ENCODE measurements at places on chromosomes 11 and 22.

DNA sequence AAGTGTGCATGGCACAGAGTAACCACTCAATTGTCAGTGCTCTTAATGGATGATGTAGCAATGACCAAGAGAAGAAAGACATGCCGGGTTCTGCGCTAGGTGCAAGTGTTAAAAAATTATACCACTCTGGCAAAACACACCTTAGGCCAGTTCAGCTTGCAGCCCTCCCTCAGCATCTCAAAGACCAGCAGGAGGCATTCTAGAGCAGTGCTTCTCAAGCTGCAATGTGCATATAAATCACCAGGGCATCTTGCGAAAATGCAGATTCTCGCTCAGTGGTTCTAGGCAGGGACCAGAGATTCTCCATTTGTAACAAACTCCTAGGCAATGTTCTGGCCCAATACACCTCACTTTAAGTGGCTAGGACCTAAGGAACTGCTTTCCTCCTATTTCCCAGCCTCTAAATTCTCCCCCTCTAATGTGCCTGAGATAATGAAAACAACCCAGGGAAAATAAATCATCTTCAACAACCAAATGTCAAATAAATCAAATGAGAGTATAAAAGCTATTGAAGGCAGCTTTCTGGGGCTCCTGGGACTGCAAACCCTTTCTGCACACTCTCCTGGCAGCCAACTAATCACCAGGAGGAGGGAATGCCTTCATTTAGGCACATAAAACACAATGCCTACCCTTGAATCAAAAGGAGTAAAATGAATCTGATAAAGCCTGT is 337.2 kb upstream of the API5 start:
- DNase-seq, result no peak

DNA sequence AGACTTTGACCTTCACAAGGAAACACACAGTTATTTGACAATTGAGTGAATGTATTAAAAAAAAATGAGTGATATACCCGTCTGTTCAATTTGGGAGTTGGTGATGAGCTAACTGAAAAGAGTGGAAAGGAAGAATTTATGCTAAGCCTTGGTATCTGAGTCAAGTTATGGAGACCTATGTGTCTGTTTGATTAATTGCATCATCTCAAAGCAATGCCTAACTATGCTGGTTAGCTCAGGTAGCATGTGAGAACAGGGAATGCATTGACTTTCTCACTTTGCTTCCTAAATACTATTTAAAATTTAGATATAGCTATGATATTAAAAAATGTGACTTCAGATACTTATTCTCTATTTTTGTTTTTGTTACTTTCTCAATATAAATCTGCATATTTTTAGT is 110.5 kb downstream of the DDX10 start:
- no peak for DNase-seq

GRCh38 chr11:3132271-3132781 is 32.8 kb downstream of the OSBPL5 start:
- DNase-seq, result no peak

- DNase-seq, result peak; percentile 72
Observed at GRCh38 chr11:65880844-65881421, 1.3 kb downstream of the CTSW start.

DNA sequence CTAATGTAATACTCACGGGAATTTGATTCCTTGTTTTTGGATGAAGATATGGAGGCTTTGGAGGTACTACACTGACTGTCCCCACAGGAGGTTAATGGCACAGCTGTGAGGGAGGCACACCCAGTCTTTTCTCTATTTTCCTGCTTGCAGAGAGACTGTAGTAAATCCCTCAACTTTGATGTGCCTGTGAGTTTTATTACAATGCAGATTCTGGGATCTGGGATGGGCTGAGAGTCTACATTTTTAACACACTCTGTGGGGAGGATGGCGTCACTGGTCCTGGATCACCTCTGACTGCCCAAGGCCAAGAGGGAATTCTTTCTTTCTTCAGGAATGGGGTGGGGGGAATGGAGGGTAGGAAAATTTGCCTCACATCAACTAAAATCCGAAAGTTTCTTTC is 80.2 kb upstream of the NTM start:
- DNase-seq, result no peak

GRCh38 chr11:1401656-1402221 is 12.0 kb downstream of the BRSK2 start:
- DNase-seq, result peak; percentile 56

- no peak for DNase-seq
Observed at GRCh38 chr11:121670805-121671282, 218.1 kb upstream of the SORL1-AS1 start.

DNA sequence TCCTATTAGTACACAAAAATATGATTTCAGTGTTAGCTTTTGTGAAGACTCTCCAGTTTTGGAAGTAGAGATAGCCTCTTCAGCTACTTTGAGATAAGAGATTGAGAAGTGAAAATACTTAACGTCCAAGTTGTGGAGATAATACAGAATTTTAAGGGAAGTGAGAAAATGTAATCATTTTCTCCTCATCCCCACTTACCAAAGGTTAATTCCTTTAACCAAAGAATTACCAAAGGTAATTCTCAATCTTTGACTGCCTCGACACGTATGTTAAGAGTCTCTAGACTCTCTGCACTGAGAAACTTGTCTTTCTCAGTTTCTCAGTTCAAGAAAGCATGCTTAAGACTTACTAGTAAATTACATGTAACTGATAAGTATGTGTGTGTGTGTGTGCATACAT is 15.3 kb downstream of the C11orf54 start:
- no peak for DNase-seq

DNA sequence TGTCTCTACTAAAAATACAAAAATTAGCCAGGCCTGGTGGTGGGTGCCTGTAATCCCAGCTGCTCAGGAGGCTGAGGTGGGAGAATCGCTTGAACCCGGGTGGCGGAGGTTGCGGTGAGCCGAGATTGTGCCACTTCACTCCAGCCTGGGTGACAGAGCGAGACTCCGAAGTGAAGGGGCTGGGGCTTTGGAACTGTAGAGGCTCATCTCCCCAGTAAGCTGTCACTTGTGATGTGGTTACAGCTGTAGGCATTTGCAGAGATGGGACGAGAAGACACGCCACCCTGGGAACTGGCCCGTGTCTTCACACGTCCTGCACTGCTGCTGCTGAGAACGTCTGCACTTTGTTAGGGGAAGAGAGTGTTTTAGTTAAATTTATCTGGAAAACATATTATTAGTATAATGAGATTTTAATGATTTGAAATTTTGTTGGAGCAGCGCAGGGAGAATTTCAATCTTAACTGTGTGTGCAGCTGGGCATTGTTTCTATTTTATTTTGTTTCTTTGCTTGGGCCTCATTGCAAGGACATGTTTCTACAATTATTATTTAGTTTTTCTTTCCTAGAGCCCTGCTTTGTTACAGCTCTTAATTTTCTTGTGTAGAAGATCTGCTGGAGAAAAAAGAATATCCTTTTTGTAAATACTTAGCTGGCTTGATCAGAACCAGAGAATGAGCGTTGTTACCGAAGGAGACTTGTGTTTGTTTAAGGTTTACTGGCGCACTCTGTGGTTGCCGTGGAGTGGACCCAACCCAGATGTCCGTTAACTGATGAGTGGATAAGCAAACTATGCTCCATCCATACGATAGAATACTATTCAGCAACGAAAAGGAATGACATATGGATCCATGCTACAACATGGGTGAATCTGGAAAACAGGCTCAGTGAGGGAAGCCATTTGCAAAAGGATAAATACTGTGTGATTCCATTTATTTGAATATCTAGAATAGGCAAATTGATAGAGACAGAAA is 18.4 kb downstream of the PARVB start:
- DNase-seq, result no peak

DNA sequence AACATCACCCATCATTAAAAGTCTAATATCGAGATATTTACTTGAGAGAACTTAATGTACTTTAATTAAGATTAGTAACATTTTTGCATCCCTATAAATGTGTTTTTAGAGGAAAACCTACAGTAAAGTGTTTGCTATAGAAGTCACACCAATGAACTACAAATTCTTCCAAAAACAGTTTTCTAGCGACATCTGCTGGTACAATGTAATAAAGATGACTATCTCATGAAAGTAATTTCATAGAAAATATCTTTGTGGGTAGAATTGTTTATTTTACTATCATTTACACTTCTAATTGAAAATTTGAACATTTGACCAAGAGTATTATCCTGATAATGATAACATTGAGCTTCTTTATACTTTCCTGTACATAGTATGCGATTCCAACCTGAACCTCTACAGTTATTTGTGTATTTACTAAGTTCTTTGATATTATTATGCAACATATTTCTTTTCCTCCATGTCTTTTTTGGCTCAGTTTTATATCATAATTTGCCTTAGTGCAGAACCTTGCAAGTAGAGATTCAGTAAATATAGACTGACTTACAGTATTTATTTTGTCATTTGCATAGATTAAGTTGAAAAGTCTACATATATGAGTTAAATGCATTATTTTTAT is 252.7 kb downstream of the TMEM135 start:
- DNase-seq, result no peak

DNA sequence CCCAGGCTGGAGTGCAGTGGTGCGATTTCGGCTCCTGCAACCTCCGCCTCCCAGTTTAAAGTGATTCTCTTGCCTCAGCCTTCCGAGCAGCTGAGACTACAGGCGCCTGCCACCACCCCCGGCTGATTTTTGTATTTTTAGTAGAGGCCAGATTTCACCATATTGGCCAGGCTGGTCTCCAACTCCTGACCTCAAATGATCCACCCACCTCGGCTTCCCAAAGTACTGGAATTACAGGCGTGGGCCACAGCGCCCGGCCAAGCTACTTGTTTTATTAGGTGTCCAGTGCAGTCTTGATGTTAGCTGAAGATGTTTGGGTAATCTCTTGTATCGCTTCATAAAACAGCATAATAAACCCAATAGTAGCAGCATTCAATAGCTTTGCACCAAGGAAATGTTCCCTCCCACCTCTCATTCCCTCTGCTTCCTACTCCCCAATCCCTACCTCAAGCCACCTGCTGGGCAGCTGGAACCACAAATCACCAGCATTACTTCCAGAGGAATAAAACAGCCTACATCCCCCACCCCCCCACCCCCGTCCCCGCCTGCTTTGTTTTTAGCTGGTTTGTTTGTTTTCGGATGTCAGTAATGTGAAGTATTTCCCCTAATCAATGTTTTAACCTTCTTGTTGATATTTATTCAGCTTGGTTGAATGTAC is 11.0 kb upstream of the GRIK4 start:
- DNase-seq, result no peak
